Right ventricle myocardium superior (tissue), 1 donor: ENCODE measurements at places on chromosomes 13 and 19. TPM values are rescaled to one million over a fixed set of nuclear protein-coding genes. Genes with fewer than 3 reads are reported as not detected.

GRCh38 chr13:50106559-50106958 is 91.3 kb downstream of the KCNRG start:
- no peak for DNase-seq

SLC5A5 gene
- total RNA-seq: not detected

GRCh38 chr13:61954092-61954491 is 538.4 kb upstream of the PCDH20 start:
- no peak for DNase-seq

CBY2 gene
- total RNA-seq: not detected

- DNase-seq: no peak
These were observed 44.7 kb upstream of the GPI start for GRCh38 chr19:34320277-34320676.

PDCD2L gene
- total RNA-seq: 10.4 TPM

ZNF729 gene
- total RNA-seq: not detected

GRCh38 chr13:98144801-98145350 is 2.0 kb downstream of the FARP1 start:
- DNase-seq: no peak

PSG11 gene
- not detected for total RNA-seq

NLRP11 gene
- not detected for total RNA-seq

RNF113B gene
- not detected for total RNA-seq
